Stimulated activated CD8-positive, alpha-beta memory T cell treated with anti-CD3 and anti-CD28 coated beads, Interleukin-15, amount 100 ng/mL, for 48 hours (primary cell): ENCODE measurements at places on chromosomes 1 and 21.

GRCh38 chr1:117061986-117062415 is 1.9 kb downstream of the TTF2 start:
- no peak for DNase-seq

- DNase-seq: no peak
These were observed 37.7 kb downstream of the SH3GLB1 start for GRCh38 chr1:86741947-86742572.

- no peak for DNase-seq
These were observed at the start of gene SHC1 for GRCh38 chr1:154970631-154971340. Gene SHC1, minus strand, starts transcription at chr1:154970747. Its CDS starts 221 bp downstream, at chr1:154970526.

GRCh38 chr21:19557046-19557445 is 1153.5 kb upstream of the TMPRSS15 start:
- DNase-seq: no peak

GRCh38 chr1:167434306-167434705 is 84.0 kb downstream of the CD247 start:
- no peak for DNase-seq

GRCh38 chr1:21270086-21270689 is 20.1 kb downstream of the ECE1 start:
- no peak for DNase-seq

GRCh38 chr1:243848858-243849420 is 1.1 kb downstream of the AKT3 start:
- no peak for DNase-seq

GRCh38 chr1:10378081-10378841 is 20.6 kb upstream of the PGD start:
- no peak for DNase-seq

GRCh38 chr1:89190017-89190416 is 8.7 kb downstream of the GBP4 start:
- DNase-seq: no peak

DNA sequence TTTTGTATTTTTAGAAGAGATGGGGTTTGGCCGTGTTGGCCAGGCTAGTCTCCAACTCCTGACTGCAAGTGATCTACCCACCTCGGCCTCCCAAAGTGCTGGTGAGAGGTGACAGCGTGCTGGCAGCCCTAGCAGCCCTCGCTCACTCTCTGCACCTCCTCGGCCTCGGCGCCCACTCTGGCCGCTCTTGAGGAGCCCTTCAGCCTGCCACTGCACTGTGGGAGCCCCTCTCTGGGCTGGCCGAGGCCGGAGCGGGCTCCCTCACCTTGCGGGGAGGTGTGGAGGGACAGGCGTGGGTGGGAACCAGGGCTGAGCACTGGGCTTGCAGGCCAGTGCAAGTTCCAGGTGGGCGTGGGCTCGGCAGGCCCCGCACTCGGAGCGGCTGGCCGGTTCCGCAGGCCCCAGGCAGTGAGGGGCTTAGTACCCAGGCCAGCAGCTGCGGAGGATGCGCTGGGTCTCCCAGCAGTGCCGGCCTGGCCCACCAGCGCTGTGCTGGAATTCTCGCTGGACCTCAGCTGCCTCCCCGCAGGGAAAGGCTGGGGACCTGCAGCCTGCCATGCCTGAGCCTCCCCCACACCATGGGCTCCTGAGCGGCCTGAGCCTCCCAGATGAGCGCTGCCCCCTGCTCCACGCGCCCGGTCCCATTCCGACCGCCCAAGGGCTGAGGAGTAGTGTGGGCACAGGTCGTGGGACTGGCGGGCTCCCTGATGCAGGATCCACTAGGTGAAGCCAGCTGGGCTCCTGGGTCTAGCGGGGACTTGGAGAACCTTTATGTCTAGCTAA is 3.4 kb upstream of the LBR start:
- DNase-seq: no peak

DNA sequence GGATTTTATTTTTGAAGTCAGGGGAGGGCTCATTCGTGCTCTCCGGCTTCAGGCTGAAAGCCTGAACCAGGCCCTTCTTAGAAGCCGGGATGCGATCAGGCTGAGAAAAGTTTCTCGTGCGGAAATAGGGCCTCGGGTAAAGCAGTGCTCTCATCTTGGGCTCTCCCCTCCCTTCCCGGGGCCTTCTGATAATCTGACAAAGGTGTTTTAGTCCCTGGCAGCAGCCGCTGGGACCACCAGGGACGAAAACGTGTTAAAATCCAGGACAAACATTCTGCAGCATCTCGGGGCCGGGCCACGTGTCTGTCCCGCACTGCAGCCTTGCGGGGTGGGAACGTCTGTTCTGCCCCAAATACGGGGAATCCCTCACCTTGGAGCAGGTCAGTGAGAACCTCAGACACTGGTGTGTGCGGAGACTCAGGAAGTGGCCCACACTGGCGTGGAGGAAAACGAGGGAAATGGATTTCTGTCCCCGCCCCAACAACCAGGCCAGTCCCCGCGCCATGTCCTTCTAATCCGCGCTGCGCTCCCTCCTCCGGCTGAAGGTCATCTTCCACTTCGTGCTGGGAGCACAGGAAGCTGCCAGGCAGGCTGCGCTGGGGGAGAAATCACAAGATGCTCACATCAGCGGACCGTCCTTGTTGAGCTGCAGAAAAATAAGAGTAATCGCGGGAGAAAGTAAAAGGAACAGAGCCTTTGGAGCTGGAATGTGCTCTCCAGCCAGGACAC is 16.6 kb upstream of the AJAP1 start:
- DNase-seq: no peak
